CD14-positive monocyte (primary cell): ENCODE measurements at places on chromosomes 12 and 14. TPM values are rescaled to one million over a fixed set of nuclear protein-coding genes. Genes with fewer than 3 reads are reported as not detected.

- H3K4me3 ChIP-seq = no peak overlapping the region
- no peak overlapping the region for H3K27ac ChIP-seq
- H3K4me1 ChIP-seq = no peaks in the 10 kb centered on the region
These were observed 92.8 kb upstream of the TMTC2 start for GRCh38 chr12:82593901-82594396.

DNA sequence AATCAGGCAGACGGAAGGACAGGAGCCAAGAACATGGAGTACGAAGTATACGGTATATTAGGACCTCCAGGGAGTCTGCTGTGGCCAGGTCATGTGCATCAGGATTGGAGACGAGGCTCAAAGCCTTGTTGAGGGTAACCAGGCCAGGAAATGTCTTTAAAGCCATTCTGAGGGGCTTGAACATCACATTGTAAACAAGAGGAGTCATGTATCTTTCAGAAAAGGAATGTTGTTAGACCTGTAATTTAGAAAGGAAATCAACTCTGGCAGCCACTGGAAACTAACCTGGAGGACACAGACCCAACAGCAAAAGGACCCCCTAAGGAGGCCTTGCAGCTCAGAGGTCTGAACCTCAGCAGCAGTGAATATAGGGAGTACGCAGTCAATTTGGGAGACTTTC lies 7.5 kb downstream of the MAP3K9 start:
- DNase-seq = no peak
- H3K4me3 ChIP-seq = no peak overlapping the region
- peaks cover 8% of the 10 kb centered on the region for H3K27me3 ChIP-seq
- H3K27ac ChIP-seq = no peak overlapping the region
- no peaks in the 10 kb centered on the region for H3K36me3 ChIP-seq
- peaks cover 9% of the 10 kb centered on the region for H3K4me1 ChIP-seq

- no peaks in the 10 kb centered on the region for H3K27me3 ChIP-seq
- no peaks in the 10 kb centered on the region for H3K4me1 ChIP-seq
- H3K36me3 ChIP-seq = peaks cover 61% of the 10 kb centered on the region
- no peak overlapping the region for H3K27ac ChIP-seq
- no peak for DNase-seq
These were observed 9.6 kb upstream of the ISM2 start for GRCh38 chr14:77508249-77508648.

GRCh38 chr12:8699714-8700113 lies 1.9 kb downstream of the RIMKLB start:
- H3K4me3 ChIP-seq = no peak overlapping the region
- no peak overlapping the region for H3K27ac ChIP-seq
- peaks cover 3% of the 10 kb centered on the region for H3K27me3 ChIP-seq
- no peaks in the 10 kb centered on the region for H3K36me3 ChIP-seq

DNA sequence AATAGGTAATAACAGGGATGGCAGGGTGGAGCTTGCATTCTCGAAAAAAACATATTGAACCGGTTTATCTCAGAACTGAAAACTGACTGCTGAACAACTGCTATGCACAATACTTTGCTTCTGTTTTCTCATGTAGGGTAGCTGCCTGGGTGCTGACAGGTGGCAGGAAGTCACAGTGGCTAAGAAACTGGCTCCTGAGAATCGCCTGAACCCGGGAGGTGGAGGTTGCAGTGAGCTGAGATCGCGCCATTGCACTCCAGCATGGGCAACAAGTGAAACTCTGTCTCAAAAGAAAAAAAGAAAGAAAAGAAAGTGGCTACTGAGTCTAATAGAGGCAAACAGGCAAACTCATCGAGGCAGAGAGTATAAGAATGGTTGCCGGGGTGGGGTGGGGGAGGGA lies 113.1 kb downstream of the CCDC60 start:
- no peak overlapping the region for H3K4me3 ChIP-seq
- H3K4me1 ChIP-seq = no peaks in the 10 kb centered on the region
- H3K27me3 ChIP-seq = no peaks in the 10 kb centered on the region
- DNase-seq = no peak
- H3K27ac ChIP-seq = no peak overlapping the region
- no peaks in the 10 kb centered on the region for H3K36me3 ChIP-seq

DNA sequence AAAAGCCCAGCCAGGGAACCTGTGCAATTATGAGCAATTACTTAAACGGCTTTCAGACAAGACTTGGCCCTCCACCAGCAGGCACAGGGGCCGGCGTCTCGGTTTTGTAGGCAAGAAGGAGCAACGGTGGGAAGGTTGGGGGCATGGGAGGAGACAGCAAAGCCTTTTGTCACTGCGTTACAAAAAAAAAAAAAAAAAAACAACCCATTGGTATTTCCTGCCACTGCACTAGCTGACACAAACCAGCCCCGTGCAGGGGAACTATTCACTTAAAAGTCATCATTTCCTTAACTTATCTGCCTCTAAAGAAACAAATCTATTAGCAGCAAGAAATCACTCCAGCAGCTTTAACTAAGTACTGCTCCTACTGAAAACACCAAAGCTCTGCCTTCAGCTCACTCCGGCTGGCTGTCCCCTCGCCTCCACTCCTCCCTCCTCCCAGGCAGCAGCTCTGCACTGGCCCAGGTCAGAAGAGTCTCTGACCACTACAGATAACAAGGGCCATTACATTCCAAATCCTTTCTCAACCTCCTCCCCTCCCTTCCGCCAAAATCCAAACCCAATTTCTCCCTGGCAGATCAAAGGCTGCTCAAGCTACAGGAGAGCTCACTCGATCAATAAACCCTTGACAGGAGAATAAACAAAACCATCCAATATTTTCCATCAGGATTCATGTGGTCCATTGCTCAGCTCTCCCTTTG lies 105.2 kb upstream of the CDKN3 start:
- no peak overlapping the region for H3K4me3 ChIP-seq
- no peaks in the 10 kb centered on the region for H3K36me3 ChIP-seq
- no peak for DNase-seq
- H3K27ac ChIP-seq = no peak overlapping the region
- H3K4me1 ChIP-seq = no peaks in the 10 kb centered on the region

SERPINA1 gene
- 2,042 TPM for polyA plus RNA-seq
